ENCODE measurements at places on chromosomes 2 and 18.

DNA sequence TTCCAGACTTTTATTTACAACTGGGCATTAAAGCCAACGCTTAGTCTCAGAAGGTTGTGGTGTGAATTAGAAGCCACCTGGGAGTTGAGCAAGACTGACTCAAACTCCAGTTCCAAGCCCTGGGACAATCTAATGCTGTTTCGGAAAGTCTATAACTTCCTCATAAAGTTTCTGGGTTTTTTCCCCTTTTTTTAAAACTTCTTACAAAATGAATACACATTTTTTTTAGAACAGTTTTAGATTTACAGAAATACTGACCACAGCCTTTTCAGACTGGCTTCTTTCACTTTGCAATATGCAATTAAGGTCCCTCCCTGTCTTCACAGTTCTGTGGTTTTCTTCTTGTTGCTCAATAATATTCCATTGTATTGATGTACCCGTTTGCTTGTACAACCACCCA is 115.9 kb upstream of the TWIST2 start:
- DNase-seq: no peak

- DNase-seq: peak; percentile 15
Measured at GRCh38 chr18:4106407-4107033, 348.6 kb downstream of the DLGAP1 start.

- DNase-seq: no peak
Measured at GRCh38 chr2:191565647-191566198, 112.2 kb upstream of the NABP1 start.

DNA sequence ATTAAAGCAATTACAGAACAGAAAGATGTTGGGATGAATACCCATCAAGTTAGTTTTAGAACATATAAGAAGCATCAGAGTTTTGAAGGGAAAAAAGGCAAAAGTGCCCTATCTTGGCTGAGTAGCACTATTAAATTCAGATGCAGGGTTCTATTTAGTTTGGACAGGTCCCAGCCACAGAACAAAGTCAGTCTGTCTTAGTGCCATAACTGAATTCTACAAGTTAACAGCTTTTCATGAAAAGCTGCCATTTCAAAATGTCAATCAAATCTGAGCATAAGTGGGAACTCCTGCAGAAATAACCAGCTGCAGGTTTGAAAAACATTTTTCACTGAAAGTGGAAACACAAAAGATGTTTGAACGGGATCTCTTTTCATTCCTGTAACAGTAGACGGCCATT is 160.4 kb downstream of the SRBD1 start:
- no peak for DNase-seq

DNA sequence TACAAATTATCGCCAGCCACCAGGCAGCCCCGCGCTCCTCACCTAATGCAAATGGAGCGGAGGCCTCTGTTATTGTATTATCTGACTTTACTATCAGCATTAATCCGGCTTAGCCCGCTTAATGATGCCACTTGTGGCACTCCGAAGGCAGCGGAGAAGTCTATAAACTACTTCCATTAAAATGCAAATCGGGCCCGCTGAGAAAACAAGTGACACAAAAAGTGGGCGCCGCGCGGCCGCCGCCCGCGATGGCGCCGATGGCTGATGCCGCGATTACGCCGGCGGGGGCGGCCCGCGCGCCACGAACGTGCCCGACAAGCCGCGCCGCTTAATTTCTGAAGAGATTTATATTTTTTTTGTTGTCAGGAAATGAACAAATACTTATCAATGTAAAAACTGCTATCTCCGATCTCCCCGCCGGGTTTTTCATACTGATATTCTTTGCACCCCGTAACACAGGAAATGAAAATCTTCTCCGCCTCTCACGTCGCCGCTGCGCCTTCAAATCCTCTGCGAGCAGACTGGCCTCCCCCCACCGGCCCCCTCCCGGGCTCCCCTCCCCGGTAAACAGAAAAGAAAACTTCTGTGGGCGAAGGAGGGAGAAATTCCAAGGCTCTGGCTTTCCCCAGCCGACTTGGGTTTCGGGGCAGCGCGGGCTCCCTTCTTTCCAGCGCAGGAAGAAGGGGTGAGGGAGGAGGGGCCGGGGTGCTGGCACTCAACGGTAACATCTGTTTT is 221.8 kb downstream of the INSIG2 start:
- peak; percentile 25 for DNase-seq

GRCh38 chr2:187403568-187404260 is 44.3 kb downstream of the CALCRL start:
- no peak for DNase-seq

DNA sequence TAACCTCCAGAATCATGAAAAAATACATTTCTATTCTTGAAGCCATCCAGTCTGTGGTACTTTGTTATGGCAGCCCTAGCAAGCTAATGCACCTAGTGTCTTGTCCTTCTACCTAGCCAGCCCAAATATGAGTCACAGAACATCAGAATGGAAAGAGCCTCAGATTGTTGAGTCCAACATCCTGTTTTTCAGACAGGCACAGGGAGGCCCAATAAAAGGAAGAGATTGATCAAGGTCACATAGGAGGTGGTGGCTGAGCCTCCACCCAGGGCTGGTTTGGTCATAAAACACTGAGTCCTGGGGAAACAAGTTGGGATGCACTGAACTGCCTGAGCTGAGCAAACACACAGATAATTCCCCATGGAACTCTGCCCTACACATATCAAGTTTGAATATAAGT is 195.5 kb downstream of the TTC32 start:
- DNase-seq: no peak

GRCh38 chr18:29430416-29430815 is 1253.5 kb upstream of the CDH2 start:
- no peak for DNase-seq

- no peak for DNase-seq
Measured at GRCh38 chr18:10771053-10771709, 245.4 kb downstream of the NAPG start.

GRCh38 chr2:106195981-106196380 is 1.9 kb upstream of the UXS1 start:
- no peak for DNase-seq

DNA sequence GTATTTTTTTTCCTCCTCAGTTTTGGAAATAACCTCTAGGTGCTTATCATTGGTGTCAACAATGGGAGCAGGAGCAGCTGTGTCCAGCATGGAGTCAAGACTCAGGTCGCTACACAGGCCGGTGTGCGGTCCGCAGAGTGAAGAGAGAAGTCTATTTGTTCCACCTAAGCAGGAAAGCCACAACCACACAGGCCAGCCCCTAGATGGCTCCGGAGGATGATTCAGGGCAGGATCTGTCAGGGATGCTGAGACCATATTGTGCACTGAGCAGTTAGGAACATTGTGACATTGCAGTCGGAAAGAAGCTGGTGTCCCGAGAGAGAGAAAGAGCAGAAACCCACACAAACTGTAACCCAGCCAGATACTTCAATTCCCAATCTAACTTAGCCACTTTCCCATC is 136.9 kb downstream of the GAREM1 start:
- DNase-seq: no peak

DNA sequence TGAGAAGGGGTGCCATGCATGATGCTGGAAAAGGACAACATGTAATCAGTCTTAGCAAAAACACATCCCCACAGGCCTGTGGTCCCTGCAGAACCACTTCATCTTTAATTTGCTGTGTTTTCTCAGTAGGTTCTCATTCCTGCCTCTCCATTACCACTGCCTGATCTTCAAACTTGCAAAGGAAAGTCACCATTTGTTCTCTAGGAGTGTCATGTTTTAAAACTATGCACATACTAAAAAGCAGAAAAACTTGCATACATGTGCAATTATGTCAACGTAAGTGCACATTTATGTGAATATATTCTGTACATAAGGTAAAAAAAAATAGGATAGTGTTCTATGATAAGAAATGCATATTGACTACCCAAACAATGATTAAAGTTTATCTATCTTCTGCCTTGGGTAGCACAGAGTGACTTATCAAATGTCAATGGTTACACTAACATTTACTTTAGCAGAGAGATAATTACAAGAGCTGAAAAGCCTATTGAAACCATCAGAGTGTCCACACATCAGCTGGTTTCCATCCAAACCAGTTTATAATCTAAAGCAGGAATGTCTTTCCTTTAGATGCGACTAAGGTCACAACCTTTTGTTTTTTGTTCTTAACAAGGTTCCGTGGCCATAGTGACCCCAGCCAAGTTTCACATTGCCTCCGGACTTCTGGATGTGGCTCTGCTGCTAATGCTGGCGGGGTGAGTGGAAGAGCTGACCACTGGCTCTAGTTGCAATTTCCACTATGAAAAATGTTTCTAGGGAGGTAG is 58.7 kb upstream of the RMDN2 start:
- DNase-seq: no peak

GRCh38 chr18:54736981-54737380 is 91.3 kb upstream of the RAB27B start:
- DNase-seq: no peak

- DNase-seq: no peak
Measured at GRCh38 chr18:14922031-14922430, 174.1 kb downstream of the ANKRD30B start.

GRCh38 chr2:178109813-178110212 is 2.4 kb upstream of the RBM45 start:
- DNase-seq: no peak

GRCh38 chr2:233061591-233062450 is 1.7 kb downstream of the INPP5D start:
- peak; percentile 31 for DNase-seq

DNA sequence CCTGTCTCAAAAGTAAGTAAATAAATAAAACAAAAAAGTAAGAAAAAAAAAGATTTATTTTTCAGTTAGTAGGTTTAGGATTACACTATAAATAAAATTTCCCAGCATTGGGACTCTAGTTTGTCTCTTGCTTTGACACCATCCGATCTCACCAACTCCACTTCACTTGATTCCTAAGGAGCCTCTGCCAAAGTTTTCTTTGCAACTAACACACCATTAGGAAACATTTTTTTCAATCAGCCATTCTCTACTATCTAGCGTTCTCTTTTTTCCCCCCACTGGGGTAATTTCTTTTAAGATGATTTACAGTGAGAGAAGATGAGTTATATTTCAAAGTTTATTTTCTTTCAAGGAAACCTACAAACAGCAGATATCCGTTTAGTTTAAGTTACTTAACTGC is 10.6 kb upstream of the NEMP2 start:
- no peak for DNase-seq

GRCh38 chr2:73128841-73129535 is 16.2 kb upstream of the RAB11FIP5 start:
- DNase-seq: no peak

DNA sequence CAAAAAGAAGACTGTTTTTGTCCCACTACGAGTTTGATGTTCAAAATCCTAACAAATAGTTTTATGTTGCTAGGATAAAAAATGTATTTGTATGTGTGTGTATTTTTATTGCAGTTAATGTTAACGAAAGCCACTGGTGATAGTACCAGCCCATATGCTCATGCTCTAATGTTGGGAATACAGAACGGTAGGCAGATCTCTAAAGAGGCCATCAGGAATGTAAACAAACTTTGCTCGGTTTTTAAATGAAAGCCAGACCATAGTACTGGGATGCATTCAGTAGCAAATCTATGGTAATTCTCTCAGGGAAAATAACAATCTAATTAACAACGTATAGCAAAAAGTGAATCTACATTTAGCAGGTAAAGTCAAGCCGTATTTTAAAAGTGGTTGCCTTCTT is 208.1 kb downstream of the NEDD4L start:
- no peak for DNase-seq

GRCh38 chr18:26926066-26926675 is 60.7 kb upstream of the AQP4 start:
- no peak for DNase-seq

- no peak for DNase-seq
Measured at GRCh38 chr2:226611944-226612318, 187.7 kb downstream of the IRS1 start.

DNA sequence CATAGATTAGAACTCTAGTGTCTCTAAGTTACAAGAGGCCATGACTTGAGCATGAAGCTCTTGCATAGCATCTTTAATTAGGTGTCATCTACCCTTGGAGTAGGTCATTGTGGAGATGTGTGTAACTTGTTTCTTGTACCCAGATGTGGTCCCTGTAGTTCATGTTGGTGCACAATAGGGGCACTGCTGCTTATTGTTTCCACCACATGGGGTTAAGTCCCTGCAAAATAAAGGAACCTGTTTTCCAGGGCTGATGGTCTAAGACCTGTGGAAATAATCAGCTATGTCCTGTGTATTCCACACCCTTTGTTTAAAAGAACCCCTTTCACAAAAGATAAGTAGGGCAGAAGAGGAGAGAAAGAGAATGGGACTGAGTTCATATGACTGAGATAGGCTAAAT is 28.6 kb downstream of the ASXL3 start:
- no peak for DNase-seq

- no peak for DNase-seq
Measured at GRCh38 chr2:232295971-232296370, 82.6 kb upstream of the ALPP start.

Data from activated gamma-delta T cell treated with Interleukin-2 at 50 U/mL for 16 hours (primary cell).